Activated naive CD4-positive, alpha-beta T cell treated with anti-CD3 and anti-CD28 coated beads, Interleukin-2, amount 10 ng/mL, durations not matched to agents 7 days and 5 days (primary cell): ENCODE measurements at places on chromosomes 6 and 20.

- DNase-seq, result no peak
- H3K4me1 ChIP-seq, result peaks cover 31% of the 10 kb centered on the region
- H3K27ac ChIP-seq, result no peak overlapping the region
- H3K27me3 ChIP-seq, result no peaks in the 10 kb centered on the region
- no peak overlapping the region for H3K4me3 ChIP-seq
These were observed 2.6 kb downstream of the TRIM39 start for GRCh38 chr6:30329331-30329730.

DNA sequence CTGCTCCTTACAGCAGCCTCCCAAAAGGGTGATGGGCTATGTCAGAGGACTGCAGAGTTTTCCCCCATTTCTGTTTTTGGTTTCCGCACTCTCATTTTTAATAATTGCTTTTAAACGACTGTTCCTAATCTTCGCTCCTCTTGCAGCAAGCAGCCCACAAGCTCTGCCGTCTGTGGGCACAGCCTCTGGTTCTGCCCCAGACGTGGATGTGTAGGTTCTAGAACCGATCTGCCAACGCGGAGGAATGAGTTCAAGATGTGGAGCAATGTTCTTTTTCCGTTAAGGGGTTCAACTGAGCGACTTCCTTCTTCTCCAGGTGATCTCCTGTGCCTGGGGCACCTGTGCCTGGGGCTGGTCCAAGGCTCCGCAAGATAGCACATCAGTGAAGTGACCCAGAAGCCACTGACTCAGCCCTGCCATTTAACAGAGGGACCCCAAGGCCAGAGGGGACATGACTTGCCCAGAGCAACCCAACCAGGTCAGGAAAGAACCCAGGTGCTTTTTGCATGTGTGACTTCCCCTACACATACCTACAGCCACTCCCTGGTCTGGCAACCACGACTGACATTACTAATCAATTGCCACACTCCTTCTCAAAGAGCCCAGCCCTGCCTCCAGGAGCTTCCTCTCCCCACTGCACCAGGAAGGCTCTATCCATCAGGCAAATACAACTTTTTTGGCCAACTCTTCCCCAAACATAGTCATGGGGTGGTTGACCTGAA is 22.7 kb downstream of the PMEPA1 start:
- no peak overlapping the region for H3K27ac ChIP-seq
- H3K4me1 ChIP-seq, result no peaks in the 10 kb centered on the region
- no peak overlapping the region for H3K4me3 ChIP-seq
- peaks cover 22% of the 10 kb centered on the region for H3K27me3 ChIP-seq
- H3K36me3 ChIP-seq, result no peaks in the 10 kb centered on the region

DNA sequence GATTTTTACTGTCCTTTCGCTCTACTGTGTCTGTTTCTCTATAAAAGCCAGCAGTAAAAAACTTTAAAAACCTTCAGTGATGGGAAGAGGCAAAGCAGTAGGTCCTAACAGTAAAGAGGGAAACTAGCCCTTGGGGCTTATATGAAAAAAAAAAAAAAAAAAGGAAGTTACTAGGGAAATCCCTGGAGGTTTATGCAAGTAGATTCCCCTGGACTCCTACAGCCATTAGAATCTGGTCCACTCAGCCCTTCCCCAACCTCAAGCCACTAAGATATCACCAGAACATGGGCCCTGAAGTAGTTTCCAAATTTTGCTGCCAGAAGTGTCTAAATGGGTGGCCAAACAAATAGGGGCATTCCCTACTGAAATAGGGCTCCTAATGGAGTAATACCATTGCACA is 70.5 kb upstream of the HINT3 start:
- no peak for DNase-seq
- no peak overlapping the region for H3K27ac ChIP-seq
- H3K4me3 ChIP-seq, result no peak overlapping the region
- H3K36me3 ChIP-seq, result peaks cover 43% of the 10 kb centered on the region
- no peaks in the 10 kb centered on the region for H3K27me3 ChIP-seq

DNA sequence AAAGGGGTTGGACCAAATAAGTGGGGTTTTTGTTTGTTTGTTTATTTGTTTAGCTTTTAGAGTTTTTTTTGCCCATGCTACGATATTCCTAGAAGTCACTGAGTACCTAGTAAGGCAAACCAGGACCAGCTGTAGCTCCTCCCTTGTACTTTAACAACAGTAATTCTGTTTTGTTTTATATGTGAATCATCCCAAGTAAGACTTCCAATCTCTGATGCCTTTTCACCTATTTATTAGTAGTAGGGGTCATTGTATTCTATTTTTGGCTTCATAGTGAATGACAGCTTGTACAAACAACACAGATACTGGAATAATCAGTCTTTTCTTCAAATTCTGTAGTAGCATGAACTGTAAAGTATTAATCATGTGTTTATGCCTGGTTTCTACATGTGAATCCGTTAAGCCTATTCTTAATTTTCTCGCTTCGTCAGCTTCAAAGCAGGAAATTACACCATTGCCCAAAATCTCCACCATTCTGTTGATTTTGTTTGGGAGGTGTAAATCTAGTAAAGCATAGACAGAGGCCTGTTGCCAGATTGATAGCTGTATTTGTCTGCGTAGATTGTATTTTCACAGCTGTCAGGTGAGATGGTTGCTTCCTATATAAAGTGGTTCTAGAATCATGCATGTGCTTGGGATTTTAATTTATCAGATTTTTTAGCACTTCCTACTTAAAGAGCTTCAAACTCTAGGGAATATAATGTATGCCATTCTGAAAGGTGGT is 151.5 kb upstream of the FLRT3 start:
- DNase-seq, result no peak
- H3K4me3 ChIP-seq, result no peak overlapping the region
- no peaks in the 10 kb centered on the region for H3K4me1 ChIP-seq
- no peak overlapping the region for H3K27ac ChIP-seq
- no peaks in the 10 kb centered on the region for H3K27me3 ChIP-seq

GRCh38 chr6:2203264-2203663 is 42.1 kb downstream of the GMDS start:
- no peaks in the 10 kb centered on the region for H3K27me3 ChIP-seq
- H3K27ac ChIP-seq, result no peak overlapping the region
- H3K4me1 ChIP-seq, result no peaks in the 10 kb centered on the region
- no peaks in the 10 kb centered on the region for H3K36me3 ChIP-seq
- no peak overlapping the region for H3K4me3 ChIP-seq
- no peak for DNase-seq

DNA sequence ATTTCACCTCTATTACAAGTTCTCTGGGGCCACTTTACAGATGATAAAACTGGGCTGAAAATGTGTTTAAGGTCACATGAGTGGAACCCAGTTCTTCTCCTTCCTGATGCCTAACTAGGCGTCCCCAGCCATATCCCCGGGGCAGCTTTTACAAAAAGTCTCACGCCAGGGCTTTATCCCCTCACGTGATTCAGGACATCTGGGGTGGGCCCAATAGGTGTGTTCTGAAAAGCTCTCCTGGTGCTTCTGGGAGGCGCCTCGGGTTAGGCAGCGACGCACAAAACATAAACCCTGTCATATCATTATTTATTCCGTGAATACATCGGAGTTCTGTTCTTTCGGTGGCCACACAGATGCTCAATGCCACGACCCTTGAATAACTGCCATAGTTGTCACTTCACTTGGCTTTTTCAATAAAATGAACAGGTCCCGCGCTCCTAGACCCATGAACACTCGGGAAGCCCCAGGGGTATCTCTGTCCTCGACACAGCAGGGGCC is 32.1 kb downstream of the SF3B5 start:
- peak overlapping the region; percentile 51 for H3K27ac ChIP-seq
- H3K27me3 ChIP-seq, result peaks cover 30% of the 10 kb centered on the region
- peaks cover 4% of the 10 kb centered on the region for H3K36me3 ChIP-seq
- peak overlapping the region; percentile 80 for H3K4me3 ChIP-seq
- H3K4me1 ChIP-seq, result peaks cover 40% of the 10 kb centered on the region
- DNase-seq, result no peak

DNA sequence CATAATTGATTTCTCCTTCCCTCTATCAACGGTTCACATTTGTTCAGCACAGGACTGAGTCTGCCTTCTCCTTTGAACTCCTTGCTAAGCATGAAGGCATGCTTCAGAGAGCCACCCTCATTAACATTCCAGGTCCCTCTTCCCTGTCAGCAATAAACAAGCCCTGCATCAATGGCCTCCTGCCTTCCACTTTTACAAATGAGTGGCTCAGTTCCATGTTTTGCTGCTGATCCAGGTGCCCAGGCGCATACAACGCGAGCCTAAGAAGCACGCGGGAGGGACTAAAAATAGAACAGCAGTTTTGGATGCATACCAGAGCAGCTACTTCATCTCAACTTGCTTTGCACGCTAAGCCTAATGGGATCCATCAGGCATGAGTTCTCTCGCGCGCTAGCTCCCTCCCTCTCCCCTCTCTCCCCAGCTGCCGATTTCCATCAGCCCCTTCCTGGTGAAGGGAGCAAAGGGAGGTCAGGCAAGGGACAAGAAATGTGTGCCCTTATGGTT is 53.4 kb downstream of the TRAF3IP2 start:
- H3K27ac ChIP-seq, result no peak overlapping the region
- H3K4me3 ChIP-seq, result no peak overlapping the region
- H3K36me3 ChIP-seq, result peaks cover 1% of the 10 kb centered on the region
- no peak for DNase-seq
- no peaks in the 10 kb centered on the region for H3K4me1 ChIP-seq
- H3K27me3 ChIP-seq, result no peaks in the 10 kb centered on the region

GRCh38 chr20:51315390-51315789 is 227.1 kb downstream of the NFATC2 start:
- H3K27ac ChIP-seq, result no peak overlapping the region
- H3K4me1 ChIP-seq, result no peaks in the 10 kb centered on the region
- no peaks in the 10 kb centered on the region for H3K36me3 ChIP-seq
- no peak for DNase-seq
- H3K4me3 ChIP-seq, result no peak overlapping the region

DNA sequence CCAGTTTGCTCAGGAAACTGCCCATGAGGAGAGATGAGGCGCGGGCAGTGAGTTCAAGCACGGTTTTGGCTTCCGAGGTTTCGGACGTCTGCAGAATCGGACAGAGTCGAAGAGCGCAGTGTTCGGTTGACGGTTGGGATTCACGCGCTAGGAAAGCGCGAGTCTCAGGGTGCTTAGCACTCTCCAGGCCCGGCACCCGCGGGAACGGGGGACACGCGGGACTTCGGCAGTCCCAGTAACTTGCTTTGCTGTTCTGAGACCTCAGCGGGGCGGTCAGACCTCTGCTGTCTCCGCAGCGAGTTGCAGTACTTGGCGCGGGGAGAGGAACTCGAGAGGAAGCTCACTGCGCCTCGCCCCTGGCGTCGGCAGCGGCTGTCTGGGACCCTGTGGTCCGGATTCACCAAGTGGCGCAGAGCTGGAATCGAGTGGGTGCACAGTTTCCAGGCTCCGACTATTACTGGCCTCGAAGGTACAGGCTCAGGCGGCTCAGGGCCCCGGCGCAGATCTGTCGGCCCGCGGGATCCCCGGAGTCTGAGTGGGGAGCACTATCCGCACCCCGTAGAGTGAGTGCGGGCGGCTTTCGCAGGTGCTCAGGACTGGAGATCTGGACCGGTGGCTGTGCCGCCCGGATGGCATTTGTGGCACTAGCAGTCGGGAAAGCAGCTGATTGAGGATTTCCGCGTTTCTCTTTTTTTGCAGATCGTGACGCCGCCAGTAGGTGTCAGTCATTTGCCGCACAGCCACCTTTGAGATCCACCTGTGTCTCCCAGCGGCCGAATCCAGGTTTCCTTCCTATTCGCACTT is at the start of gene POM121L2:
Gene POM121L2 (minus strand): TSS at position 128 of the 804 bp plus-strand sequence. CDS start 103 bp downstream, at position 25.
- H3K27me3 ChIP-seq, result peaks cover 60% of the 10 kb centered on the region
- H3K4me1 ChIP-seq, result peaks cover 12% of the 10 kb centered on the region
- H3K36me3 ChIP-seq, result no peaks in the 10 kb centered on the region

GRCh38 chr20:62908971-62909791 is 17.1 kb downstream of the DIDO1 start:
- peaks cover 19% of the 10 kb centered on the region for H3K4me1 ChIP-seq
- H3K27ac ChIP-seq, result no peak overlapping the region
- peaks cover 68% of the 10 kb centered on the region for H3K36me3 ChIP-seq
- no peaks in the 10 kb centered on the region for H3K27me3 ChIP-seq

- DNase-seq, result no peak
- H3K27ac ChIP-seq, result no peak overlapping the region
- peaks cover 15% of the 10 kb centered on the region for H3K4me1 ChIP-seq
- H3K4me3 ChIP-seq, result no peak overlapping the region
- H3K36me3 ChIP-seq, result no peaks in the 10 kb centered on the region
These were observed 26.0 kb downstream of the CEBPB start for GRCh38 chr20:50216543-50217206.

DNA sequence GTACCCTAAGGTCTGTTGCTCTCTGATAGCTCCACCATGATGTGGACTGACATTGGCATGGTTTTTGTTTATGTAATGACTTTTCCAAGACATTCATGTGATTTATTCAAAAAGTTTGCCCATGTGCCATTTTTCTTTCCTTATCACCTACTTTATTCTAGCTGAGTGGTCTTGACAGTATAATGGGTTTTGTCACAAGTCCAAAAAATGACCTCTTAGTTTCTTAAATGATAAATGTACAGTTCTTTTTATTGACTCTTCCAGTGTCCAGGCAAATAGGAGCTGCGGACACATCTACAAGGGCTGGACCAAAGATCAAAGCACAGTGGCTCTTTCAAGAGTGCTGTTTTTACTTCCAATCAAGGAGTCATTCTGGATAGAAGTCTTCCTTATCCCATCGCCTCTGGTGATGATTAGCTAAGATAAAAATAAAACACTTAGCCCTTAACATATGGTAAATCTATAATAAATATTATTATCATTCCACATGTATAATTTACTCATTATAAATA is 141.4 kb downstream of the MMUT start:
- no peak overlapping the region for H3K27ac ChIP-seq
- H3K4me3 ChIP-seq, result no peak overlapping the region
- no peaks in the 10 kb centered on the region for H3K36me3 ChIP-seq
- H3K4me1 ChIP-seq, result no peaks in the 10 kb centered on the region

- H3K36me3 ChIP-seq, result no peaks in the 10 kb centered on the region
- no peak for DNase-seq
- no peak overlapping the region for H3K27ac ChIP-seq
- peaks cover 10% of the 10 kb centered on the region for H3K4me1 ChIP-seq
- H3K4me3 ChIP-seq, result no peak overlapping the region
These were observed 24.5 kb downstream of the REPS1 start for GRCh38 chr6:138963531-138963930.
